ENCODE measurements at places on chromosomes 11 and 22.

- no peak for DNase-seq
Measured at GRCh38 chr11:131624531-131624930, 254.1 kb downstream of the NTM start.

DNA sequence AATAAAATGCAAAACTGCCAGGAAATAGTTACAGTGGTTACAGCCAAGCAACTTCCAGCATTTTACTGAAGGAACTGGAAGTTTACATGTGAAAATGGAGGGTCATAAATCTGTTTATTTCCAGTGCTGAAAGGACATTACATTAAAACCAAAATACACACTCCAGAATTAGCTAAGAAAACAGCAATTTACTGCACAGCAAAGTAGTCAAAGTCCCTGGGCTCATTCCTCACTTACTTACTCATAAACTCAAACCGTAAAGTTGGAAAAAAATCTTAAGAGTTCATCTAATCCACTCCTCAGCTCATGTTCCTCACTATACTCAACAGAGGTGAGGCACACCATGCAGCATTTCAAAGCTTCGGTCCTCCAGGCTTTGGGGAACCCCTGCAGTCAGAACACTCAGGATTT is 17.4 kb downstream of the CTSC start:
- no peak for DNase-seq

DNA sequence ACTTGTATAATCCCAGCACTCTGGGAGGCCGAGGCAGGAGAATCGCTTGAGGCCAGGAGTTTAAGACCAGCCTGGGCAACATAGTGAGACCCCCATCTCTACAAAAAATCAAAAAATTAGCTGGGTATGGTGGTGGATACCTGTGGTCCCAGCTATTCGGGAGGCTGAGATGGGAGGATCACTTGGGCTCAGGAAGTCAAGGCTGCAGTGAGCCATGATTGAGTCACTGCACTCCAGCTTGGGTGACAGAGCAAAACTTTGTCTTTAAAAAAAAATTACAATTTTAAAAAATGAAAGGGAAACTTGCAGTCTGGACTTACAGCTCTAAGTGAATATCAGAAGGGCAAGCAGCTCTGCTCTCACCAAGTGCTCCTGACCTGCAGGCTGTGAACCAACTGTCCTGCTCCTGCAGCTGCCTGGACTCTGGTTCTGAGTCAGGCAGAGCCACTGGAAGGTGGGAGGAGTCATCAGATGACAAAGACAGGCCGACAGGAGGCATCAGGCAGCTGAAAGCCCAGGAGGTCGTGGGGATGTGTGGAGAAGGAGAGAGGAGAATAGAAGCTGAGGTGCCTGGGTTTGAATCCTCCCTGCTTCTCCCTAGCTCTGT is 9.6 kb downstream of the SMTNL1 start:
- DNase-seq = peak; percentile 80

DNA sequence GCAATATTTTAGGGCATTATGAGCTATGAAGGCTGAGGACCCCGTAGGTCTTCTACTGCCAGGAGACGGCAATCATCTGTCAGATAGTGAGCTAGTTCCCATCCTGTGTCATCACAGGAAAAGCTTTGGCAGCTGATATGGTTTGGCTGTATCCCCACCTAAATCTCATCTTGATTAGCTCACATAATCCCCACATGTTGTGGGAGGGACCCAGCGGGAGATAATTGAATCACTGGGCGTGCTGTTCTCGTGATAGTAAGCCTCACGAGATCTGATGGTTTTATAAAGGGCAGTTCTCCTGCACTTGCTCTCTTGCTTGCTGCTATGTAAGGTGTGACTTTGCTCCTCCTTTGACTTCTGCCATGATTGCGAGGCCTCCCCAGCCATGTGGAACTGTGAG is 18.1 kb downstream of the CSRP3 start:
- DNase-seq = no peak

- DNase-seq = no peak
Measured at GRCh38 chr11:7167976-7168740, 79.4 kb downstream of the RBMXL2 start.

GRCh38 chr22:46047841-46048595 is 71.1 kb upstream of the WNT7B start:
- DNase-seq = no peak

DNA sequence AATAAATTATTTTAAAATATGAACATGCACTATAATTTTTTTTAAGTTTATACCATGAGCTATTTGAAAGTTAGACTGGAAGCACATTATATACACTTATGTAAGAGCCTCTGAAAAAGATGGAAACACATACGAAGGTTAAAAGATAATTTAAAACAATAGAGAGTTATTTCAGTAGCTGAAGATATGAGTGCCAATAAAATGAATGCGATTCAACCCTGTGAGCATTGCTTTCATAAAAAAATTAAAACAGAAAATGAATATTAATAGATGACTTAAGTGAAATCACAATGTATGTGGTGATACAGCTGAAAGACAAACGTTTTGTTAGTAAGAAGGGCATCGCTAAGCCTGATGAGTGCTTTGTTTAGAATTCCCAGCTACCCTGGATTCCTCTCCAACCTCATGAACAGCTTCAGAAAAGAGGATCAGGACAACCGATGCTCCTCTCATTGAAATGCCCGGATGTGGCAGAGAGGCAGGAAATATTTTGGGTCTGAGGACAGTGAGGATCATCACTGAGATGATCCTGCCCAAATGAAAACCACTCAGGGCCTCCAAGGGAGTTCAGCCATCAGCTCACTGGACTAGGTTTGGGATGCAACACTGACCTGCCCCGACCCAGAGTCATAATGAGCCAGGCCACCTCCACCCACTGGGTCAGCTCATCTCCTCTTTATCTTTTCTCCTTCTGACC is 60.2 kb upstream of the TOP3B start:
- DNase-seq = no peak

GRCh38 chr11:61266602-61267001 is 25.6 kb downstream of the PGA5 start:
- DNase-seq = no peak

DNA sequence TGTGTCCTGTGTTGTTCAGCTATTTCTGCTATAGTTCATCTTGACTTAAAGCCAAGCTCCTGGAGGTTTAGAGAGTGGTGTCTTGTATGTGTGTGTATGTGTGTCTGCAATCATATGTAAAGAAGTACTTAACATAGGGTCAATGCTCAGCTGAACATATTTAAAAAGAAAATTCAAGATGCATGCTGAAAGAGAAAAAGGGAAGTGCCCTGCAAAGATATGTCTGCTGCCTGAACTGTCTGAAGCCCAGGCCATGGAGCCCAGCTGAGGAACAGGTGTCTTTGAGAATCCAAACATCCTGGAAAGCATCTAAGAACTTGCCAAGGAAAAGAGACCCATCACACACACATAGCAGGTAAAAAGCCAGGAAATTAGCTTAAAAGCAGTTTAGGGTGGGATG is 6.6 kb downstream of the TCN1 start:
- DNase-seq = no peak

- DNase-seq = peak; percentile 94
Measured at GRCh38 chr11:65095974-65096806, at the start of gene VPS51. Gene VPS51, plus strand, starts transcription at chr11:65096214. Its CDS starts 37 bp downstream, at chr11:65096251.

DNA sequence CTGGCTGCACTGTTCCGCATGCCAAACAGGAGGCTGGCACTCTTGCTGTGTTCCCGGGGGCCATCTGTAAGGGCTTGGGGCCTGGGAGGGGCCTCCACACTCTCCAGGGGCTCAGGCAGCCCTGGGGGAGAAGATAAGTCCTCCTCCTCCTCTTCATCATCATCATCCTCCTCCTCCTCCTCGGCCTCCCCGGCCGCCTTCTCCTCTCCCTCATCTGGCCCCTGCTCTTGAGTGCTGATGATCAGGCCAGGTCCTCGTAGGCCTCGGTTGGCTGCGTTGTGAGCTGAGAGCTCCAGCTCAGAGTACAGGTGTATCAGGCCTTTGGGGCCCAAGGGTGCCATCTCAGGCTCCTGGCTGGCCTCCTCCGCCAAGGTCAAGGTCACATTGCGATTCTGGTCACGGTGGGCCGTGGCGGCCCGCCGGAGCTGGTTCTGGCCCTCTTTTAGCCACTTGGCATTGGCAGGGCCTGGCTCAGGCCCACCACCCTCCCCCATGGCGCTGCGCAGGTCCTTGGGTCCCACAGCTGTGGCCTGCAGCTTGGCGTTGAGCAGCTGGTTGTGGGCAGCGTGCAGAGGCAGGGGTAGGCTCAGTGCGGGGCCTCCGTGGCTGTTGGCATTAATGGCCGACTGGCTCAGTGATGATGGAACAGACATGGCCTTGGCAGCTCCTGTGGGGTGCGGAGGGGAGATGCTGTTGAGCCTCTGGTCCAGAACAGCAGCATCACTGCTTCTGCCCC is 8.0 kb downstream of the APBB1 start:
- no peak for DNase-seq

- no peak for DNase-seq
Measured at GRCh38 chr11:44226490-44226889, 83.4 kb downstream of the ALX4 start.

- DNase-seq = peak; percentile 77
Measured at GRCh38 chr11:119479685-119480275, 56.8 kb upstream of the THY1 start.

DNA sequence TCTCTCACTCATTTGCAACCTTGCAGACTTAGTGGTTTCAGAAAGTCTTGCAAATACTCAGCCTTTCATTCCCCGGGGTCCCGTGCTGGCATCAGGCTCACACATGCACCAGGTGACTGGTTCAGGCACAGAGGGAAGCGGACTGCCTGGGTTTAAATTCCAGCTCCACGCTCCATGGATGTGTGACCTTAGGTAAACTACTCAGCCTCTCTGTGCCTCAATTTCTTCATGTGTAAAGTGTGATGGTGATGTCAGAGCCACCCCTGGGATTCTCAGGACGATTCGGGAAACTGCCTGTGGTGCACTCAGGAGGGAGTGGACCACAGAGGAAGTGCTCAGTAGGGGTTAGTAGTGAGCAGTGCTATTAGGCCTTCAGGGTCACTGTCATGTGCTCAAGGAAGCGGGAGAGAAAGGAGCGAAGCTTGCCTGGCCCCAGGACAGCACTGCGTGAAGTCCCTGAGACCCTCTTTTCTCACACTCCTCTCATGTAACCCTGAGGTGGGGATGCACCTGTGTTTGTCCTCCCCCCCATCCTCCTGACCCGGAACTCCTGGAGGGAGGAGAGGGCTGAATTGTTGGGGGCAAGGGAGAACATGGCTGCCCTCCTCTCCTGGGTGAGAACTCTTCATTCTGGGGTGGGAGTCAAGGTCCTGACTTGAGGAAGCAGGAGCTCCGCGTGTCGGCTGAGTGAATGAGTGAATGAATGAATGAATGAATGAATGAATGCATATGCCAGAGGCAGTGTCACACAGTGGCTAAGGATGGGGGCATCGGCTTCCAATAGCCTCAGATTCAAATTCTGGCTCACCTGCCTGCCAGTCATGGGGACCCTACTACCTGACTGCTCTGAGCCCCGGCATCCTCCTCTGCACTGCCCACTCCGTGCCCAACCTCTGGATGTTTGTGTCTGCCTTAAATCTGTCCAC is 14.4 kb upstream of the UPK3A start:
- no peak for DNase-seq

DNA sequence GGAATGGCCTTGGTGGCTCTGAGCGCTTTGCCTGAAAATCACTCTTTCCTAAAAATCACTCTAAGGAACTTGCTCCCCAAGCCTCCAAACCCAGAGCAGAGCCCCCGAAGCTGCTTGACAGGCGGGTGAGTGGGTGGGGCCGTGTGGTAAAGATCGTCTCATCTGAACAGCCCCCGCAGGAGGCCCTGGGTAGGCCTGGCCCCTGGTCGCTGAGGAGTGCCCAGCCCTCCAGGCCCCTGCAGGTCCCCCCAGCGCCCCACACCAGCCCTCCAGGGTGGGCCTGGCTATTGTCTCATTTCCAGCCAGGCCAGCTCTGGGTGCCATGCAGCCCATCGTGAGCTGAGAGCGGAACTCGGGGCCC is 17.2 kb upstream of the PIM3 start:
- no peak for DNase-seq

GRCh38 chr11:46252373-46252914 is 25.0 kb upstream of the CREB3L1 start:
- no peak for DNase-seq

GRCh38 chr11:83569134-83569805 is 283.1 kb upstream of the CCDC90B start:
- DNase-seq = no peak

- no peak for DNase-seq
Measured at GRCh38 chr11:88312628-88313027, 24.9 kb downstream of the CTSC start.

- DNase-seq = no peak
Measured at GRCh38 chr11:117483372-117483771, 155.7 kb downstream of the CEP164 start.

GRCh38 chr11:10762913-10763421 is 11.9 kb downstream of the CTR9 start:
- DNase-seq = no peak

All from 8988T (cell line).